Activated CD8-positive, alpha-beta memory T cell treated with anti-CD3 and anti-CD28 coated beads, Interleukin-2, amount 10 ng/mL, durations not matched to agents 7 days and 5 days (primary cell): ENCODE measurements at places on chromosomes 6 and 20. TPM values are rescaled to one million over a fixed set of nuclear protein-coding genes. Genes with fewer than 3 reads are reported as not detected.

- H3K4me1 ChIP-seq = peaks cover 2% of the 10 kb centered on the region
- DNase-seq = no peak
- H3K27me3 ChIP-seq = no peaks in the 10 kb centered on the region
These were observed 37.8 kb downstream of the DUSP22 start for GRCh38 chr6:329888-330691.

DNA sequence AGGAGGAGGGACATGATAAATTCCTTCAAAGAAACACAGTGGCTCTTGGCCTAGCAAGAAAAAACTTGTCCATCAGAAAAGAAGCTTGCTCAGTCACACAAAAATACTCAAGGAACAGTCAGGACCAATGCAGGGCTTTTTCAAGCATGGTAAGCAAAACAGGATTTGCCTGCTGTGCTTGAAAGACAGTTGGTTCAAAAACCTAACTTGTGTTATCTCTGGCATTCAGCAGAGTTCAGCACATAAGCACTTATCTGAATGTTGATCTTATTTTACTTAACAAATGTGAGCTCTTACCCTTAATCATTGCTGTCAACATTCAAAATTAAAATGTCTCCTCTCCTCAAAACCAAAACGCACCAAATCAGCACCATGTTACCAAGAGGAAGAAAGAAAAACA, 38.3 kb downstream of the ATG5 start:
- no peaks in the 10 kb centered on the region for H3K27me3 ChIP-seq
- no peak overlapping the region for H3K4me3 ChIP-seq
- H3K27ac ChIP-seq = no peak overlapping the region
- peaks cover 55% of the 10 kb centered on the region for H3K36me3 ChIP-seq
- no peak for DNase-seq

DNA sequence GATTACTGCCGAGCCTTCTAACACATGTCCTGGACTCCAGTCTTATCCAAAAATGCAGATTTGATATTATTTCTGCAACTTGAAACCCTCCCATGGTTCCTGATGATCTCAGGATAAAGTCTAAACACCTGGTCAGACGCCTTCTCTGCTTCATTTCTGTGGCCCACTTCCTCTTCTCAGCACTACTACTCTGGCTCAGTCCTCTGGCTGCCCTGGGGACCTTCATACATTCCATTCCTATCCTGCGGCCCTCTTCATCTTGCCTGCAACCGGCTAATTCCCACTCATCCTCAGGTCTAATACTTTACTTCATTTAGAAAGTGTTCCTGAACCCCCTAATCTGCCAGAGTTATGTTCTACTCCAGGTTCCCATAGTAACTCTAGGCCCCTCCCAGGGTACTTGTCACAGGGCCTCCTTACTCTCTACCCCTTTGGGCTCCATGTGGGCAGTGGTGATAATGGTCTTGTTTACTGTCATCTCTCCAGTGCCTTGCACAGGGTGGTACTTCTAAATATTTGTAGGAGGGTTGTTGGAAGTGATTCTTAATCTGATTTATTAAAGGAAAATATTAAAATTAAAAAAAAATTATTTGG, 18.9 kb downstream of the MAN1A1 start:
- H3K4me3 ChIP-seq = no peak overlapping the region
- H3K36me3 ChIP-seq = peaks cover 45% of the 10 kb centered on the region
- no peak for DNase-seq
- no peaks in the 10 kb centered on the region for H3K27me3 ChIP-seq
- H3K4me1 ChIP-seq = peaks cover 76% of the 10 kb centered on the region
- no peak overlapping the region for H3K27ac ChIP-seq

DNA sequence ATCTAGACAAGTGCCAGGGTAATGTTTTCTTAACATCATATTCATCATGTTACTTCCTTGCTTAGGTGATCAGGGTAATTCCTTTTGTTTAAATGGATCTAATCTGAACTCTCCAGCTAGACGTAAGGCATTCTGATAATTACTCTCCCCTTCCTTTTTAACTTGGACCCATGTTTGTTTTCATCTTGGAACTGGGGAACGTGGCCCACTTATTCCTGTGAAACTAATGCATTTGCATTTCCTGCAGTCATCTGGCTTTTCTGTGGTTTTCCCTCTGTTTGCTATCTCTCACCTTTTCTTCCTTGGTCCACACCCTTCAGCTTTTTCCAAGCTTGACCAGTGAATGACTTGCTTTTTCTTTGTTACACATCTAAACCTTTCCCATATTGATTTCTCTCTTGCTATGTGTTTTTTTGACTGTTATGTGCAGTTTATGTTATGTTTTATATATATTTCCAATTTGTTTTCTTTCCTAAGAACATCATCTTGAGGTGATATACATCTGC, 33.3 kb downstream of the SLX4IP start:
- peaks cover 10% of the 10 kb centered on the region for H3K36me3 ChIP-seq
- DNase-seq = no peak
- H3K27me3 ChIP-seq = no peaks in the 10 kb centered on the region

DNA sequence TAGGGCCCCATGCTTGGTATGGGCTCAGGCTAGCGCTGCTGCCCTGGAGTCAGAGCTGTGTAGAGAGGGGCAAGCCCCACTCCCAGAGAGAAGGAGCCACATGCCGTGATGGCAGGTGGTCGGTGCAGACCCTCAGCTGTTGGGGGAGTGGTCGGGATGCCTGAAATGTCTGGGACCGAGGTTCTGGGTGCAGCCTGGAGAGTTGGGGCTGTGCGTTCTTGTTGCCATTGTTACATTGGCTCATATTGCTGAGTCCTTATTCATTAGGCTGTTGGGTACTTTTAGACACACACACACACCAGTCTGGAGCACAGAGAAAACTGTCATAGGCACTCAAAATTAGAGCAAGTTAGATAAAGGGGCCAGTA, 83.9 kb downstream of the UNC5CL start:
- no peaks in the 10 kb centered on the region for H3K36me3 ChIP-seq
- H3K27ac ChIP-seq = no peak overlapping the region
- peaks cover 36% of the 10 kb centered on the region for H3K27me3 ChIP-seq
- no peak overlapping the region for H3K4me3 ChIP-seq

- peak overlapping the region; percentile 1 for H3K4me3 ChIP-seq
- no peaks in the 10 kb centered on the region for H3K27me3 ChIP-seq
- H3K27ac ChIP-seq = peak overlapping the region; percentile 41
- peak; percentile 62 for DNase-seq
- H3K36me3 ChIP-seq = peaks cover 8% of the 10 kb centered on the region
These were observed 36.4 kb downstream of the ELOVL5 start for GRCh38 chr6:53312355-53312754.

GRCh38 chr6:85314586-85314985, 135.3 kb upstream of the NT5E start:
- H3K4me3 ChIP-seq = no peak overlapping the region
- no peaks in the 10 kb centered on the region for H3K4me1 ChIP-seq
- H3K27me3 ChIP-seq = no peaks in the 10 kb centered on the region
- DNase-seq = no peak
- H3K36me3 ChIP-seq = no peaks in the 10 kb centered on the region

DNA sequence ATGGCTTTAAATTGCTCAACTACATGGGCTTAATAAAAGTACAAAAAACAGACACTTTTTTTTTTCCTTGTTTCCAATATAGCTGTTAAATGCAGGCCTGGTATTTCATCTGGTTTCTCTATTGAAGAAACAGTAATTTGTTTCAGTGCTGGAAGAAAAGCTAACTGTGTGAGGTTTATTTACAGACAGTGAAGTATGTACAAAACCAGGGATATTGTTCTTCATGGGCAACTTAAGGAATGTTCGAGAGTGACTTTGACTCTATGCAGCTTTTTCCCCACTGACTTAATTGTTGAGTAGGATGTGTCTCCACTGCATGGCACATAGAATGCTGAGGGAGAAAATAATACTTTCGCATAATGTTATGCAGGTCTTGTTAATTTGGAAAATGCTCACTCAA, 31.0 kb upstream of the PRL start:
- no peak overlapping the region for H3K27ac ChIP-seq
- no peaks in the 10 kb centered on the region for H3K27me3 ChIP-seq
- no peak overlapping the region for H3K4me3 ChIP-seq
- no peaks in the 10 kb centered on the region for H3K4me1 ChIP-seq

DNA sequence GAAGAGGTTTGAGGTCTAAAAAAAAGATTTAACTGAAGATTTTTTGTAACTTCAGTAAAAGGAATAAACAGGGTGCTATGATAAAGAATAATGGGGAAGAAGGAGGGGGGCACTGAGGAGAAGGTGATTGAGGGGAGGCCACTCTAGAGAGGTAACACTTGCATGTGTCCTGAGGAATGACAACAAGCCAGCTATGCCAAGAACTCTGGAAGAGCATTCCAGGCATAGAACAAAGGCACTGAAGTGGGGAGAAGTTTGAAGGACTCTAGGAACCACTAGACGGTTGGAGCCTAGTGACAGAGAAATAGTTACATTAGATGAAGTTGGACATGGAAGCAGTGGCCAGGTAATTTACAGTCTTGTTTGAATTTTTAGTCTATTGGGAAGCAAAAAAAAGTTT, 10.8 kb upstream of the SF3B5 start:
- no peak overlapping the region for H3K4me3 ChIP-seq
- no peaks in the 10 kb centered on the region for H3K36me3 ChIP-seq
- no peaks in the 10 kb centered on the region for H3K27me3 ChIP-seq
- DNase-seq = no peak

The PKIB gene
- total RNA-seq = 0.91 TPM

DNA sequence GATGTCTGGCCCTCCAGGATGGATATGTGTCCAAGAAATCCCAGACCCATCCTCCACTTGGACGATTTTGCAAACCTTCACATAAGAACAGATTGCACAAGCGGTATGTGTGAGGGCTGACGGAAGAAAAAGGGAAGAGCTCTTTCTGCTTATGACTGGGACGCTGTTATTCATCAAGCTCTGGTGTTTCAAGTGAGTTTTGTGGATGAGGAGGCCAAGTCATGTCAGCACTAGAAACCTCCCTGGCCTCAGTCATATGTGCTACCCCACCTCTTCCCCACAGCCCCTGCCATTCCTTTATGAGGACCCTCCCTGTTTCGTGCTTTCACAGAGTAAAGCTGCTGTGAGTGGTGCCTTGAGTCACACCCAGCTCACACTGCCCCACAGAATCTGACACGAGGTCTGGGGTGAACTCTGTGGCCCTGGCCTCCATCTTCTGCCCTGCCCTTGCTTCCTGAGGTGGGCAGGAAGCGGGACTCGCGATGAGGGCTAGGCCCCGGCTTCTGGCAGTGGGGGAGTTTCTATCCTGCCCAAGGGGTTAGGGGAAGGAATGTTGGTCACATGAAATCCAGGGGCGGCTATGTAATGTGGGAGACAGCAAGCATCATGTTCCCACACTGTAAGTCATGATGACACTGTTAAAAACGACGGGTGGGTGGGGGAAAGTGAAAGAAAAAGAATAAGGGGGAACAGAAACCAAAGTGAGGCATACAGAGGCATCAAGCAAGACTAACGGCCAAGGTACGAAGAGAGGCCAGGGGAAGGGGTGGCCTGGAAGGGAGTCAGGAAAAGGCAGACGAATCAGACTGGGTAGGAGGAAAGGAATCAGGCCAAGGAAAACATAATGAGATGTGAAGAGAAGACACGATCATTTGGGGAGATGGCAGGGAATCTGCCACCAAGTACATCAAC, 78.1 kb downstream of the PRDM1 start:
- H3K4me3 ChIP-seq = peak overlapping the region; percentile 72
- peak; percentile 92 for DNase-seq
- H3K27ac ChIP-seq = peak overlapping the region; percentile 99
- H3K4me1 ChIP-seq = peaks cover 87% of the 10 kb centered on the region
- H3K27me3 ChIP-seq = no peaks in the 10 kb centered on the region

DNA sequence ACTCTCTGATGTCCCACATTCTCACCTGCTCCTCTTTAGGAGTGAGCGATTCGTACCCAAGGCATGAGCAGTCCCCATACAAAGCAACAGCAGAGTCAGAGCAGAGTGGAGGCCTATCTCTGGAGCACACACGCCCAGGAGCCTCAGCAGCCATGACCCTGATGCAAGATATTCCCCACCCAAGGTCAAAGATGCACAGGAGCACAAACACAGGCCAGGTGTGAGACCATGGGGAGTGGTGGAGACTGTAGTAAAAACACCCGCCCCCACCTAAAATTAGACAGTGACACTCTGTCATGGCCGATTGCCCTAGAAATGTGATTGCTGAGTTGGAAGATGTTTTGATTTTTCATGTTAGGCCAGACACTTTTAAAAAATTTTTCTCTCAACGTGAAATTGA, 21.4 kb downstream of the RRBP1 start:
- peaks cover 41% of the 10 kb centered on the region for H3K4me1 ChIP-seq
- peaks cover 36% of the 10 kb centered on the region for H3K36me3 ChIP-seq
- no peaks in the 10 kb centered on the region for H3K27me3 ChIP-seq

DNA sequence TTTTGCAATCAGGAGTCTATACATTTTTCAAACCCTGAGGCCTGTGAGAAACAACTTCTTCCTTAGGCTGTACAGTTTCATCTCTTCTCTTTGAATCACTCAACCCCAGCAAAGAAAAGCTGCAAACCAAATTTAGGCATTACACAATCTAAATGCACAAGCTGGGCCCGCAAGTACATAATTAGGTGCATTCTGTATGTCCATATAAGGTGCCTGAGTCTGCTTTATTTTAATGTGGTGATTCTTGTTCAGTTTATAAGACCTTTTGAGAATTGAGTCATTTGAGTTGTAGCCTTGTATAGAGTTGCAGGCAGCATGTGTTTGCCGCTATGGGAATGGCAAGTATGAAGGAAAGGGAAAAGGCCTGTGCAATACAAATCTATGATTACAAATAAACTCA, 709.6 kb upstream of the MARCKS start:
- H3K27me3 ChIP-seq = no peaks in the 10 kb centered on the region
- no peaks in the 10 kb centered on the region for H3K4me1 ChIP-seq
- no peak for DNase-seq
- no peak overlapping the region for H3K27ac ChIP-seq
- no peaks in the 10 kb centered on the region for H3K36me3 ChIP-seq
- H3K4me3 ChIP-seq = no peak overlapping the region

DNA sequence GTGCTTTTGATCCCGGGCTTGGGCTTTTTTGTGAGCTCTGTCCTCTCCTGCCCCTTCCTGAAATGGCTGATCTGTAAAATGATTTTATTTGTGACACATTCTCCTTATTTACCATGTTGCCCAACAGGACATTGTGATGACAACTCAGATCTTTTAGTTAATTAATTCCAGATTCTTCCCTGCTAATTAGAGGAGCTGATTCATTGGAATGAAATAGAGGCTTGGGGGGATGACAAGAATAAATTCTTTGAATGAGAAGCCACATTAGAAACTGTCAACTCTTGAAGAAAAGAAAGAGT, 26.1 kb upstream of the GABRR1 start:
- no peaks in the 10 kb centered on the region for H3K36me3 ChIP-seq
- peaks cover 16% of the 10 kb centered on the region for H3K4me1 ChIP-seq
- H3K27ac ChIP-seq = no peak overlapping the region
- H3K4me3 ChIP-seq = no peak overlapping the region
- H3K27me3 ChIP-seq = peaks cover 29% of the 10 kb centered on the region
